Stimulated activated CD4-positive, alpha-beta T cell treated with anti-CD3 and anti-CD28 coated beads, Interleukin-2, amount 100 ng/mL, for 48 hours (primary cell): ENCODE measurements at places on chromosomes 5 and 9.
A peak's percentile ranks its signal among the peaks of the same experiment; 100 is the strongest.

- DNase-seq, result no peak
Observed at GRCh38 chr5:175635854-175636584, 21.9 kb upstream of the HRH2 start.

- DNase-seq, result no peak
Observed at GRCh38 chr9:24712206-24712605, 166.5 kb upstream of the IZUMO3 start.

- no peak for DNase-seq
Observed at GRCh38 chr5:135438636-135439221, 8.4 kb downstream of the DCANP1 start.

GRCh38 chr5:179311581-179311980, 33.7 kb downstream of the ADAMTS2 start:
- no peak for DNase-seq

DNA sequence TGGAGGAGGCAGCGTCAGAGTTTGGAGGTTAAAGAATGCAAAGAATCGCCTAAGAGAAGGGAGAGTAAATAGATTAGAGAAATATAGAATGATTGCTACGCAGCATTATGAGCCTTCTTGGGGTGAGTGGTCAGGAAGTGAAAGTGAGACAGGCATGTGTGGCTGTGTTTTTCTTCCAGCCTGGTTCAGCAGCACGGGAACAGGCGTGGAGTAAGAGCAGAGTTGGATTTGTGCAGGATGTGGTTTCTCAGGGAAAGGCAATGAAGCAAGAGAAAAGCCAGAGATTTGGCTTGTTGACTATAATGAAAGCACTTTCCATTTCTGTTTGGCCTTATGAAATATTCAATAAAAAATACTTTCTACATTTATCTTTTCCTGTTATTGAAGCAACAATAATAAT, 34.3 kb upstream of the FRMD3 start:
- DNase-seq, result no peak

- DNase-seq, result no peak
Observed at GRCh38 chr5:151758141-151758429, 346 bp downstream of the ATOX1 start.

- DNase-seq, result no peak
Observed at GRCh38 chr9:11702548-11702947, 990.6 kb upstream of the TYRP1 start.

GRCh38 chr5:83752700-83753099, 32.0 kb upstream of the HAPLN1 start:
- no peak for DNase-seq

DNA sequence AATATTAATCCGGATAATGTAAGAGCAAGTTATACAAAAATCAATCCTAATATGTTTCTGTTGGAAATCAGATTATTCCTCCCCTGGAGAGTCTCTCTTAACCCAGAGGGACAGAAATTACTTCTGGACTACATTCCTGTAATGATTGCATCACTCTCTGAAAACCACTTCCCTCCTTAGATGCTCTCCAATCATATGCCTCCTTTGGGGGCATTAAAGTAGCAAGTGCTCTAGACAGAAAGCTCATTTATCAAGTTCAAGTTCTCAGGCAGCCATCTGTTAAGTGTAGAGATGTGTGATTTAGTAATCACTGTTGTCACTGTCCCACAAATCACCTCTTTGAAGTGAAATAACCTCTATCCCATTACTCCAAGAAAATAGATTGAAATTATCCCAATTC, 247.1 kb downstream of the SLCO4C1 start:
- DNase-seq, result no peak

GRCh38 chr9:1929722-1930244, 85.4 kb upstream of the SMARCA2 start:
- DNase-seq, result no peak

GRCh38 chr5:127254729-127255284, 35.8 kb upstream of the MEGF10 start:
- DNase-seq, result no peak

GRCh38 chr5:125197321-125197720, 450.9 kb upstream of the ZNF608 start:
- no peak for DNase-seq

GRCh38 chr9:972501-973294, 3.8 kb upstream of the DMRT3 start:
- DNase-seq, result no peak

- DNase-seq, result no peak
Observed at GRCh38 chr5:174305241-174305681, 259.8 kb downstream of the NSG2 start.

DNA sequence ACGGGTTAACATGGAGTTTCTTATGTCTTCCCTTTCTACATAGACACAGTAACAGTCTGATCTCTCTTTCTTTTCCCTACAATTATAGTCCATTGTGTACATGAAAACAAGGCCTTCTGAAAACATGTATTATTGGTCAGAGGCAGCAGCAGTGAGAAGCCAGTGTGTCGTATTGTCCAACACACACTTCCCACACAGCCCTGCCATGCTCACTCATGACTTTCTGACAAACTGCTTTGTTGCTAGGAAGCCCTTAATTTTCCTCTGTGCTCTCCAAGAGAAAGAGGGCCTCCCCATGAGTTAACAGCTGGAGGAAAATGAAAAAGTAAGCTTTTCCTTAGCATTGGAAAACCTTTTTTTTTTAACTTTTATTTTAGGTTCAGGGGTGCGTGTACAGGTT, 56.4 kb upstream of the N4BP3 start:
- DNase-seq, result no peak

DNA sequence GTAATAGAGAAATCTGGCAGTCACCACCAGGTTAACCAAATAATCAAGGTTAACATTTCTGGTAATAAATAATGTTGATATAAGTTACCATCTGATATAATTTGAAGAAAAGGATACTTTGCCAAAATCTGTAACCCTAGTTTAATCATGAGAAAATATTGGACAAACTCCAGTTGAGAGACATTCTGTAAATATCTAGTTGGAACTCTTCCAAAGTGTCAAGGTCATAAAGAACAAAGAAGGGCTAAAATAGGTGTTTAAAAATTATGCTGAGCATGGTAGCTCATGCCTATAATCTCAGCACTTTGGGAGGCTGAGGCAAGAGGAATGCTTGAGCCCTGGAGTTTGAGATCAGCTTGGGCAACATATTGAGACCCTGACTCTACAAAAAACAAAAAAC, 253.3 kb downstream of the MRPS30 start:
- DNase-seq, result no peak

GRCh38 chr9:75188756-75189155, 100.4 kb downstream of the OSTF1 start:
- DNase-seq, result no peak

DNA sequence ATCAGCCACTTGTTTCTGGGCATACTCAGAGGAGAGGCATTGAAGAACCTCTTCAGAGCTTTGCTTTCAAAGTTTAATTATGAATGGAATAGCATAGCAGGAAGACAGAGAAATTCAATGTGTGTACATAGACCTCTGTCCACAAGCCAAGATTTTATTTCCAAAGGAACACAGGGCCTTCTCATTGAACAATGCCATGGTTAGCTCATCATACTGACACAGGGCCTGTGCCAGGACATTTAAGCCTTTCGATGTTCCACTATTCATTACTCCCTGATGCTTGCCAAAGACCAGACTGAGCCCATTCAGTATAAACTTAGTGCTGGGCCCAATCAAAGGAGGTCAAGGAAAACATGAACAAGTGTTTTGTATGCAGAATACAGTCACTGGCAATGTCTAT, 280.8 kb downstream of the FBXL17 start:
- no peak for DNase-seq

GRCh38 chr5:53934151-53934820, 373.8 kb downstream of the NDUFS4 start:
- DNase-seq, result no peak

DNA sequence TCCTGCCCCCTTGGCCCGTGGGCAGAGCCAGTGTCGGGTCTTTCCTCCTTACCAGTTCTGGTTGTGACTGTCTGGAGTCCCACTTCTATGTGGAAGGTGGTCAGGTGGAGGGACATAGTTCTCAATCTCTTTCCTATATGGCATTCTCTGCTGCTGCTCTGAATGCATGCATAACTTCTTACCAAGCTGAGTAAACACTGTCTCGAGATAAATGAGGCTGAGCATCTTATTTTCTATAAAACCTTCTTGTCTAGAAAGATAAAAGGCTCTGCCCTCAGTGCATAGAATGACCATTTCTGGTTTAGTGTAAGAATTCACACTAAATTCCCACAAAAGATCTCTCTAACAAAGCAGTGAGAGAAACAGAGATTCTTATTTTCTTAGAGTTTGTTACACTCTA, 106.2 kb upstream of the TBC1D2 start:
- no peak for DNase-seq

DNA sequence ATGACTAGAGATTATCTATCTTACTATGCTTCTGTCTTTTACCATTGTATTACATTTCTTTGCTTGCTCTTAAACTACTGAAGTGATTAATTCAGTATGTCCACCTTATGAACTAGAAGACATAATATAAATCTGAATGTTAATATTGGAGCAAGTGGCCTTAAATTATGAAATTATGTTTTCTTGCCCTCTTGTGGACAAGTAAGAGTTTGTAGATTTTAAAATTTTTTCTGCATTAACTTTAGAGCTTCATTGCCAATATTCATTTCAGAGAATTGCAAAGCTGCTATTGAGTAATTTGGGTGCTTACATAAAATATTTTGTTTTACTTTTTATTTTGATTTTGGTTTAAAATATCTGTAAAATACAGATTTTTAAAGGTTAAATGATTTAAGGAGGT, 55.3 kb downstream of the RANBP17 start:
- DNase-seq, result no peak

- DNase-seq, result no peak
Observed at GRCh38 chr9:121013911-121014310, 36.2 kb downstream of the C5 start.

GRCh38 chr9:120619751-120620655, 40.0 kb upstream of the CDK5RAP2 start:
- DNase-seq, result peak; percentile 49

- no peak for DNase-seq
Observed at GRCh38 chr5:178192244-178192643, 5.1 kb upstream of the GMCL2 start.

DNA sequence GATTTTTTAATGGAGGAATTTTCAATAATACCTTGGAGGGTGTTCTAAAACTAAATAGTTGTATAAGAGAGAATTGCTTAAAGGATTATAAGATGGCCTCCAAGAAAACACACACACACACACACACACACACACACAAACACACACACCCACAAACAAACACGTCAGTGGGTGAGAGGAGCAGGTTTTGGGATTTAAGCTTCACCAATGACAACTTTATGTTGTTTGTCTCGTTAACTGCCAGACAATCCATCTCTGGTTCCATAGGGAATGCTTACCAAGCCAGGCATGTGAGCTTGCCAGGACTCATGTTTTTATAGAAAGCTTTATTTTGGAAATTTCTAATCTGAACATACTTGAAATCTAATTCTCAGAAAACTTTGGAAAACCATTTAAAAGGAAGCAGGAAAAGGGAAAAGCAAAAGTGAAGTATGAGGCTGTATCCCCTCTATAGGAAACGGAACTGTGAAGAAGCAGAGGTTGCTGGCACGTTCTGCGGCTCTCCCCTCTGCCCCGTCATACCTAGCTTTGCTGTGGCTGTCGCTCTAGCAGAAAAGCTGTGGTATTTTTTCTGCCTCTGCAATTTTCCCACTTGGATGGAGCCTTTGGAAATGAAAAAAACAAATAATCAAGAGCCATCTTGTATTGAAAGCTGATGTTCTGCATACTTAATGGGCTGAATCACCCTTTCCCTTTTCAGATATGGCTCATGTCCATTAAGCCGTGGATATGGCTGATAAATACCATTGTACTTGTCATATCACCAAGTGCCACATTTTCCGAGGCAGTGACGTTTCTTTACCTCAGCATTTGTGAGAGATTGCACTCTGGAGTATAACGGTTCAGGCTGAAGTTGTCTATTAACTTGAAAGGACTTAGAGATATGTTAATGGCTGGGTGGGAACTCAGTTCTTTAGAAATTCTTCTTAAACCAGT, 112.7 kb downstream of the NTRK2 start:
- DNase-seq, result no peak

DNA sequence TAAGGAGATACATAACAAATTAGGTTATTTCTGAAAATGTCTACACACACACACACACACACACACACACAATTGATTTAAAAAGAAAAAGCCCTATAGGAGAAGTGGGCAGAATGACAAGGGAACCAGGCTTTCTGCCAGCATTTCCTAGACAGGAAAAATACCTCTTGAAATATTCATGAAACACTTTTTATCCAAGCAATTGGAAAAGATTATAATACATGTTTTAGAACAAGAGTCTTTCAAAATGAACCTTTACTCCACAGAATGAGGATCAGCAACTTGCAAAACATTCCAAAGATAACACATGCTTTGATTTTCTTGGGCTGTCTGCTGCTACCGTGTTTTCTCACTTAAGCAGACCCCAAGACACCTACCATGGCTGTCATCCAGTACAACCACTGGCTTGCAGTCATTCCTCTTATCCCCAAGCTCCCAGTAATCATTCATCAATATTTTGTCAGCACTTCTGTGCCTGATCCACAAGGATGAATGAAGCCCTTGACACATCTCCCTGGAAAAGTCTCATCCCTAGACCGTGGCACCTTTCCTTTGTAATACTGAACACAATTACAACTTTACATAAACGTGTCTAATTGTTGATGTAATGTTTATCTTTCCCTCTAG, 717.1 kb upstream of the ZNF608 start:
- DNase-seq, result no peak

DNA sequence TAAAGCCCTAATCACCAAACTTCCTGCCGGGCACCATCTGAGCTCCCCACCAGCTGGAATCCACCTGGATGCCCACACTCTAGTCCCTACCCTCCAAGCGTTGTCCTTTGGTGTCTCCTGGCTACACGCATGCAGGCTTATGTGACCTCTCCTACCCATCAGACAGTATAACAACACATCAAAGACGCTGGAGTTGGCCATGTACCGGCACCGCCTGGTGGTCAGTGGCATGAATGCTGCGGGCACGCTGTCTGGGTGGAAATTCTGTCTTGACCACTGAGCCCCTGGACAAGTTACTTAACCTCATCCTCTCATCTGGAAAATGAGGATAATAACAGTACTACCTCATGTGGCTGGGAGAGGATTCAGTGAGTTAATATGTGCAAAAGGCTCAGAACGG, 23.4 kb upstream of the CORO2A start:
- DNase-seq, result no peak

- no peak for DNase-seq
Observed at GRCh38 chr9:14907360-14907685, 2.9 kb downstream of the FREM1 start.

- DNase-seq, result no peak
Observed at GRCh38 chr9:124017929-124018729, 6.6 kb downstream of the LHX2 start.

- DNase-seq, result no peak
Observed at GRCh38 chr9:93580654-93581380, 4.4 kb downstream of the PHF2 start.

DNA sequence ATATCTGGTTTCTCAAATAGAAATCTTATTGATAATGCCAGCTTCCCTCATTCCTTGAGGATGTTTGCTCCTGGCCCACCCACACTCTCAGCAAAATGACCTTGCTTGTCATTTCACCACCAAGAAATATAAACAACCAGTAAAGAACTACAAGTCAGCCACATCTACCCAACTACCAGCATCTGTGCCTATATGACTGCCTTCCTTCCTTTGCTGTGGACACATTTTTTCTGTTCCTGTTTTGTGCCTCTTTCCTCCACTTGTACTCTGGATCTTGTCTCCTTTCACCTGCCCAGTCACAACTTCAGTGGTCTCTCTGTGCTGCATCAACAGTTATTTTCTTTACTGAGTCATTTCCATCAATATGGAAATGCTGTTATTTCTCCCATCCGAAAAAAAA, 20.3 kb downstream of the KIF2A start:
- DNase-seq, result no peak
